Caki2 (cell line): ENCODE measurements at places on chromosomes 2 and 18. TPM values are rescaled to one million over a fixed set of nuclear protein-coding genes. Genes with fewer than 3 reads are reported as not detected.

UGT1A7 gene
- 39.2 and 45.3 TPM in 2 replicates for total RNA-seq

DNA sequence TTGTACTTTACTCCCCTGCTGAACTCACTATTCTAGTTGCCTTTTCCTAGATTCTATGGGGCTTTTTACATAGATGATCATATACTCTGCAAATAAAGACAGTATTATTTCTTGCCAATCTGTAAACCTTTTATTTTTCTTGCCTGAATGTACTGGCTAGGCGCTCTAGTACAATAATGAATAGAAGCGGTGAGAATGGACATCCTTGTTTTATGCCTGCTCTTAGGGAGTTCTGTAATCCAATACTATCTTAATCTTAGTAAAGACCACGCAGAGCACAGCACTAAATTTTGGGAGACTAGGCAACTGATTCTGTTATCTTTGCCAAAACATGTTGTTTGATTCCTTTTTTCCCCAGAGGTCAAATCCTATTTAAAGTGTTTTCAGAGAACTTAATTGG lies 7.0 kb downstream of the KRCC1 start:
- DNase-seq = no peak

GRCh38 chr2:97740590-97741182 lies 27.3 kb downstream of the ZAP70 start:
- peak; percentile 16 for DNase-seq

GRCh38 chr2:85181134-85181631 lies 48.0 kb downstream of the TCF7L1 start:
- DNase-seq = no peak

GRCh38 chr2:108316461-108317258 lies 28.0 kb downstream of the SULT1C2 start:
- no peak for DNase-seq

- no peak for DNase-seq
These were observed 1412.0 kb upstream of the ZEB2 start for GRCh38 chr2:145931781-145932395.

CD8A gene
- not detected in 2 replicates for total RNA-seq

DNA sequence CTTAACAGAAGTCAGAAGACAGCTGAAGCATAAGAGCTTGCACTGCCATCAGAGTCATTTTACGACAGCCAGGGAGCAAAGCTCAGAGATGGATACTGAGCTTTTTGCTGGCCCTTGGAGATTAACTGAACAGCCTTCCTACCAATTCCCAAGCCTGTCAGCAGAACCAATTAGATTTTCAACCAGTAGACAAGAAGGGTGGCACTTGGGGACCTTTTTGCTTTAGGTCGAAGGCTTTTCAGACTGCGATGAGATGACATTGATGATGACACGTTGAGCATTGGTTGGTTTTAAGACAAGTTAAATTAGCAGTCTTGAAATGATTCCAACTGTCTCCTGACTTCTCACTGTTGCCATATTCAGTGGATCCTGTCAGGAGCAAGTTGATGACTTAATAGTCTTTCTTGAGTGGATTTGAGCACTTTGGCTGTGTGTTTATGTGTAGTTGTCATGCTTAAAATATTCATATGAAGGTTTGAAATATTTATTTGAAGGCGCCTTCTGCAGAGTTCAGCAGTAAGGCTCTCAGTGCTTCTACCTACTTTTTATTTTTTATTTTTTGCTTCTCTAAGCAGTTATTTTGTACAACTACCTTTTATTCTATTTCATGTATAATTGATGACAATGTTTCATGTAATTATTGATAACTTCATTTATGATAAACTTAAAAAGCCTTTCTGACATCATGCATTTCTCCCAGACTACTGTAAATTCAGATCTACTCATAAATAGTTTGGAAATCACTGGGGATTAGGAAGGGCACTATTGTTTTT lies 256.7 kb downstream of the CAMKMT start:
- DNase-seq = no peak

ZAP70 gene
- 0.71 TPM in 1 of 2 replicates, not detected in the other for total RNA-seq

- DNase-seq = no peak
These were observed 131.4 kb upstream of the ID2 start for GRCh38 chr2:8550481-8550880.

AGXT gene
- not detected in 2 replicates for total RNA-seq
